ENCODE measurements at places on chromosomes 1 and 21.

GRCh38 chr1:156106624-156107488 is 7.7 kb upstream of the LMNA start:
- DNase-seq, result peak; percentile 56

- DNase-seq, result no peak
Observed at GRCh38 chr1:2239384-2239985, 11.4 kb downstream of the SKI start.

GRCh38 chr1:40038697-40039096 is 1.8 kb upstream of the CAP1 start:
- no peak for DNase-seq

DNA sequence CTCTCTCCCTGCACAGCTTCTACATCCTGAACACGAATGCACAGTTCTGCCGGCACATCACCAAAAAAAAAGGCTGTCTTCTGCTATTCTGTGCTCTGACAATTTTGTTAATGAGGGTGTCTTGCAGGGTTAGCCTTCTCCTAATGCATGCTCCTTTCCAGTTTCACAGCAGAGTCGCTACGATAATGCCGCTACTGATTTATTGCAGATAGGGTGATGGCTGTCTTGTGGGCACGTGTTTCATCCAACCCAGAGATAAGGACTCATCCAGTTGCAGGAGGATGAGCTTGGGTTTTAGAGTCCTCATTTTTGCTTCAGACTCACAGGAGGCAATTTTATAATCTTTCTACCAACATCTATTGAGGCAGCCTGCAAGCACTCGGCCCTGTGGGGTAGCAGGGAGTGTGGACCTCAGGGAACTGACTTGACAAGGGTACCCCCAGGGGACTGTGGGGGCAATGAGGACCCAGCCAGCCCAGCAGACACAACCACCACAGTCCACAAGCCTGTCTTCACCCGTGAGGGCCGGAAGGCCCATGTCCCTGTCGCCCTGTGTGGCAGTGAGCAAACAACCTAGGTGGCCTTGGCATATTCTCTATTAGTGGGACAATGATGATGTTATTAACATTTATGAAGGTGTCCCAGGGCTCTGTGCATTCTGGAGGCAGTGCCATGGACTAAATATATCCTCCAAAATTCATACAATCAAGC is 15.4 kb upstream of the UTS2 start:
- no peak for DNase-seq

- DNase-seq, result peak; percentile 86
Observed at GRCh38 chr1:212432661-212433576, at the start of gene NENF. Gene NENF (plus strand): TSS chr1:212432920. CDS start chr1:212432944, 24 bp downstream.

Measured in kidney tubule cell (primary cell).